ENCODE measurements at places on chromosomes 12 and 14. TPM values are rescaled to one million over a fixed set of nuclear protein-coding genes. Genes with fewer than 3 reads are reported as not detected.

- no peaks in the 10 kb centered on the region for H3K36me3 ChIP-seq
- no peak overlapping the region for H3K4me3 ChIP-seq
- no peaks in the 10 kb centered on the region for H3K27me3 ChIP-seq
- no peak overlapping the region for H3K27ac ChIP-seq
Measured at GRCh38 chr14:73749706-73750530, 35.7 kb upstream of the PNMA1 start.

DNA sequence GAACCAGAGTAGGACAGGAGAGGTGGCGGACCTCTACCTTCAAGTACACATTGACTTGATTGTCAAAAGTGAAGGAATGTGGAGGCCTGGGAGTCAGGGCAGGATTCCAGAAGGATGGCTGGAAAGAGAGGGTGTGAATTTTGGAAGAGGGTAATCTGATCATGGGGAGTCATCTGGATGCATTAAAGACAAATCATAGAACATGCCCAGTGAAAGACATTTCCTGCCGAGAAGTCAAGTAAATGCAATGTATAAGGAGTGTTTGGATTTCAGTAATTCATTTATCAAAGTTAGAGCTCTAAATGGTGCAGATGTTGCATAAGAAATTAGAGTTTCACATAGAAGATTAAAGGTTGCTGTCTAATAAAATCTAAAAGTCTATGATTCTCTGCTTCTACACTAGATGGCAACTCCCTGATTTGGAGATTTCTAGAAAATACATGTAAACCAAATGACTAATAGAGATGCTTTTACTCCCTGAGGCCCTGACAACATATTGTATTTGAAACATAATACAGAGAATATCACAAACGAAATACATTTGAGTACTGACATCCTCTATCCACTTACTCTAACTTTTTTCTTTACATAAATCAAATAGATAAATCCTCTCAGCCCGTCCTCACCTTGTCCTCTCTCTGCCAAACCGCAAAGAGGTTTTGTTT lies 91.3 kb downstream of the KCNA5 start:
- no peak overlapping the region for H3K4me3 ChIP-seq
- H3K4me1 ChIP-seq: no peaks in the 10 kb centered on the region
- H3K27me3 ChIP-seq: peaks cover 28% of the 10 kb centered on the region
- DNase-seq: no peak

- no peaks in the 10 kb centered on the region for H3K36me3 ChIP-seq
- DNase-seq: no peak
- H3K4me1 ChIP-seq: no peaks in the 10 kb centered on the region
- no peak overlapping the region for H3K27ac ChIP-seq
- no peaks in the 10 kb centered on the region for H3K27me3 ChIP-seq
Measured at GRCh38 chr14:30587141-30587540, 28.2 kb downstream of the G2E3 start.

DNA sequence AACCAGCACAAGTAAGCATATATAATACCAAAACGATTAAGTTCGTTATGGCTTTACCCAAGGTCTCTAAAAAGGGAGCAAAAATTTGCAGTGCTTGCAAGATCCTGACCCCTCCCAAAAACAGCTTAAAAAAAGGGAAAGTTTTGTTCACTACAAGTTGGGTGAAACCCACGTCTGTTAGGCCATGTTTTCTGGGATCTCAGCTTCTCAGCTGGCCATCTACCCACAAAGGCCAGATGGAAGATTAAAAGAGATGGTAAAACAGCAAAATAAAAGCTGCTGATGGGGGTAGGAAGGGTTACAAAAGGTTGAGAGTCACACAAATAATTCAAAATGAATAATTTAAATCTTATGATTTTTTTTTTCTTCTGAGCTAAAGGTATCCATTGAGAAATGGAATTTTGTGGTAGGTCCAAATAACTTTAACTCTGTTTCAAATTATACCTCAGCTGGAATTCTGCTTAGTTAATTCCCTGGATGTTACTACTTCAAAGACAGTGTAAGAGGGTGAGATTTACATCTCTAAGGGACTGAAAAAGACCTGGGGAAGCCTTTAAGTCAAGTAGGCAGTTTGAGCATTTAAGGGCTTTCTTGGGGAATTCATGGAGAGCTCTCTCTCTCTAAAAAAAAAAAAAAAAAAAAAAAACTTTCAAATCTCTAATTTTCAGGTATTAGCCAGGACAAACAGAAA lies 185.6 kb upstream of the NAV3 start:
- no peaks in the 10 kb centered on the region for H3K36me3 ChIP-seq
- DNase-seq: no peak
- H3K4me1 ChIP-seq: no peaks in the 10 kb centered on the region
- H3K4me3 ChIP-seq: no peak overlapping the region
- H3K27me3 ChIP-seq: no peaks in the 10 kb centered on the region

Gene MMP17
- total RNA-seq: 0.67 TPM

DNA sequence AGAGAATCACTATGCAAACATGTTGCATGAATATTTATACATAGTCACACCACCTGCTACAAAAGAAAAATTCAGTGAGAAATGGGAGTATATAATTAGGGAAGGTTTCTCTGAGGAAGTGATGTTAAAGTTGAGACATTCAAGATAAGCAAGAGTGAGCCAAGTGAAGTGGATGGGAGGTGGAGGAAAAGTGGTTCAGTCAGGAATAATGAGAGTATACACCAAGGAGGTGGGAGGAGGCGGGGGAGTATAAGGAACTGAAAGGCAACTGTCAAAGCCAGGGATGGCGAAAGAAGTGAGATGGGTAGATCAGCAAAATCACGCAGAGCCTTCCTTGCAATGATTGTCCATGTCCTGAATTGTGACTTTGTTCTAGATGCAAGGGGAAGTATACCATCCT lies 33.7 kb downstream of the PRKD1 start:
- no peak overlapping the region for H3K4me3 ChIP-seq
- peaks cover 11% of the 10 kb centered on the region for H3K4me1 ChIP-seq
- no peak overlapping the region for H3K27ac ChIP-seq
- H3K27me3 ChIP-seq: no peaks in the 10 kb centered on the region
- no peak for DNase-seq

- H3K27me3 ChIP-seq: no peaks in the 10 kb centered on the region
- no peaks in the 10 kb centered on the region for H3K36me3 ChIP-seq
- H3K4me3 ChIP-seq: no peak overlapping the region
- H3K27ac ChIP-seq: no peak overlapping the region
Measured at GRCh38 chr12:22105542-22105941, 59.5 kb downstream of the CMAS start.

- H3K27me3 ChIP-seq: no peaks in the 10 kb centered on the region
- H3K36me3 ChIP-seq: peaks cover 8% of the 10 kb centered on the region
- no peak overlapping the region for H3K4me3 ChIP-seq
- no peak overlapping the region for H3K27ac ChIP-seq
- DNase-seq: no peak
Measured at GRCh38 chr14:96515731-96516130, 13.5 kb downstream of the PAPOLA start.

DNA sequence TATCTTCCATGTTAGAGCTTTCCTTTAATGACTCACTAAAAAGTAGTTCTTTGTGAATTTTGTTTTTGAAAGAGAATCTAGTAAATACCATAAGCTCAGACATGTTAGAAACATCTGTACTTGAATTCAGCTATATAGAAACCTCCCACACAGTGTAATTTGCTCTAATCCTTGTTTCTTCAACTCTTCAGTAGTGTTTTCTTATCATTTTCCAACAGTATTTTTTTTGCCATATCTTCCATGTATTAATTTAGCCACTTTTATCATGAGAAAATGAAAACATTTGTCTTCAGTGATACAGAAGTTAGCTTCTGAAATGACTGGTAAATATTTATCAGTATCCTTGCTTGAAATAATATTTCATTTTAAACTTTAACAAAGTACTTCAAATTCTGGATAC lies 73.6 kb downstream of the ARID2 start:
- DNase-seq: no peak
- H3K4me1 ChIP-seq: peaks cover 3% of the 10 kb centered on the region
- H3K27ac ChIP-seq: no peak overlapping the region

GRCh38 chr12:111202237-111202915 lies 166.5 kb downstream of the PHETA1 start:
- no peak overlapping the region for H3K4me3 ChIP-seq
- no peaks in the 10 kb centered on the region for H3K36me3 ChIP-seq
- no peak for DNase-seq
- peaks cover 25% of the 10 kb centered on the region for H3K27me3 ChIP-seq
- no peak overlapping the region for H3K27ac ChIP-seq

Gene RASSF9
- 9.2 TPM for total RNA-seq

Gene GPR162
- total RNA-seq: 3.7 TPM

DNA sequence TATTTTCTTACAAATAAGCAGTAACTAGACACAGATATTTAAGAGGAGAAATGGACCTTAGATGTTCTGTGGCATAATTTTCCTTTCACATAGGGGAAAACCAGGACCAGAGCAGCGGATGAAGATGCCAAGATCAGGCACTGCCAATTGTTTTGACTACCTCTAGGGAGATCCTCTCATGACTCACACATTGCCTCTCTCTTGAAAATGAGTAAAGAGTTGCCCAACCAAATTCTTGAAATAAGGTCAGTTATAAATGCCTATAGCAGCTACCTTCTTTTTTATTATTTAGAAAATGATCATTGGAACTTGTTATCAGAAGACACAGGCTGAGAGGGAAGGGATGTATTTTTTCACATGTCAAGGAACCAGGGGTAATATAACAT lies 263.4 kb upstream of the PLEKHG7 start:
- no peak for DNase-seq
- no peaks in the 10 kb centered on the region for H3K27me3 ChIP-seq
- H3K36me3 ChIP-seq: no peaks in the 10 kb centered on the region
- no peak overlapping the region for H3K4me3 ChIP-seq
- H3K27ac ChIP-seq: no peak overlapping the region

DNA sequence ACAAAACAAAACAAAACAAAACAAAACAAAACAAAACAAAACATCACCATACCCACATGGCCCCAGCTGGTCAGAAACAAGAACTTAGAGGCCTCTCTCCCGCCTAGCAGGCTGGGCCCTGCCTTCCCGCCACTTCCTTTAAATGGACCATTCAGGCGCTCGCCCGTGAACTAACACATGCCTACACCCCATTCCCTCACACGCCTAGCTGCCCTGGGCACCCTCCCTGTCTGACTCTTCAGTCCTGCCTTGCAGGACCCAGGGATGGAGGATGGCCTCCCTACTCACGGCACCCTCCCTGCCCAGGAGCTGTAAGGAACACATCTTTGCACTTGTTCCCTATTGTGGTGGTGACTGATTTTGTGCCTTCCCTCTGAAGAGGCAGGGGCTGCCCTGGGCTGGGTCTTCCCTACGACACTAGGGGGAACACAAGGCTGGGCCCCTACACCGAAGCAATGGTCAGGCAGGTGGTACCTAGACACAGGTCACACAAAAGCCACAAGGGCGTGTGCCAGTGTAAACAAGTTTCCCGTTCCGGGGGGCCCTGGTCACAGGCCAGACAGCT lies 21.5 kb downstream of the P2RX2 start:
- no peaks in the 10 kb centered on the region for H3K4me1 ChIP-seq
- H3K27ac ChIP-seq: no peak overlapping the region
- no peaks in the 10 kb centered on the region for H3K27me3 ChIP-seq
- H3K4me3 ChIP-seq: no peak overlapping the region
- no peak for DNase-seq
- H3K36me3 ChIP-seq: peaks cover 27% of the 10 kb centered on the region

DNA sequence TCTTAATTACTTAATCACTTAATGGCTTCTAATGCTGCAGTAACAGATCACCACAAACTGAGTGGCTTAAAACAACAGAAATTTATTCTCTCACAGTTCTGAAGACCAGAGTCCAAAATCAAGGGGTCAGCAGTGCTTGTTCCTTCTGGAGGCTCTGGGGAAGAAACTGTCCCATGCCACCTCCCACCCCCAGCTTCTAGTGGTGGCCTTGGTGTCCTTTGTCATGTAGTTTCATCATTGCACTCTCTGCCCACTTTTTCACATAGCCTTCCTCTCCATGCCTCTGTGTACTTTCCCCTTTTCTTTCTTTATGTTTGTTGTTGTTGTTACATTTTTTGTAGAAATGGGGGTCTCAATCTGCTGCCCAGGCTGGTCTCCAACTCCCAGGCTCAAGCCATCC lies 16.1 kb upstream of the UBC start:
- H3K27ac ChIP-seq: no peak overlapping the region
- no peak overlapping the region for H3K4me3 ChIP-seq
- H3K27me3 ChIP-seq: no peaks in the 10 kb centered on the region

DNA sequence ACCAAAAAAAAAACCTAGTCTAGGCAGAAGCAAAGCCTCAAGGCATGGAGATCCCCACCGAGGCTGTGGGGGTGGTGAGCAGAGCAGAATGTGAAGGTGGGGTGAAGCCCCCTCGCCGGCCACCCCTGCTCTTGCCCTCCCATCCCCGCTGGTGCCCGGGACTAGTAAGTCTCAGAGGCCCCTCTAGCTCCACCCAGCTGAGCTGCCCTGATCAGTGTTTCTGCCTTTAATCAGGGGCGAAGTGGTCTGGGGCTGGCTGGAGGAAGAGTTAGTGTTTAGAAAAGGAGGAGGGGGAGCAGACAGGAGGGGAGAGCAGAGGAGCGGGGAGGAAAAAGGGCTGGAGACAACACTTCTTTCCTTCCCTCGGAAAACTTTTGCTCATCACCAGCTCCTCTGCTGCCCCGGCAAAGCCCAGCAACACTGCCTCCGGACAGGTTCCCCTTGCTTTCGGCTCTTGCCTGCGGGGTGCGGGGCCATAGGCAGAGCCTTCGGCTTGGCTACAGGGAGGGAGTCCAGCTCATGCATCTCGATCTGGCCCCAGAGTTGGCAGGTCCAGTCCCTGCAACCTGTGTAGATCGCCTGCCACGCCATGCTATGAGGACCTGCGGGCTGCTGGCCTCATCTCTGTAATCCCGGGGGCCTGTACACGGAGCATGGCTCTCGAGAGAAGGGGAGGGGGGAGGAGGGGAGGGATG lies 3.4 kb upstream of the DLK1 start:
- no peaks in the 10 kb centered on the region for H3K4me1 ChIP-seq
- H3K27me3 ChIP-seq: peaks cover 90% of the 10 kb centered on the region

Gene C12orf60
- total RNA-seq: 3.3 TPM

Gene PLA2G1B
- total RNA-seq: 0.82 TPM

GRCh38 chr12:80625051-80625450 lies 82.4 kb upstream of the MYF6 start:
- H3K27me3 ChIP-seq: no peaks in the 10 kb centered on the region
- DNase-seq: no peak
- H3K4me1 ChIP-seq: no peaks in the 10 kb centered on the region
- no peak overlapping the region for H3K4me3 ChIP-seq
- H3K36me3 ChIP-seq: no peaks in the 10 kb centered on the region

Gene C1R
- 157 TPM for total RNA-seq

- H3K4me3 ChIP-seq: no peak overlapping the region
- H3K4me1 ChIP-seq: peaks cover 40% of the 10 kb centered on the region
- no peaks in the 10 kb centered on the region for H3K36me3 ChIP-seq
- DNase-seq: no peak
- H3K27me3 ChIP-seq: no peaks in the 10 kb centered on the region
Measured at GRCh38 chr12:123051556-123051955, 71.1 kb downstream of the ARL6IP4 start.

Gene VASH1
- total RNA-seq: 10.1 TPM
